ENCODE measurements at places on chromosomes 5 and 9. TPM values are rescaled to one million over a fixed set of nuclear protein-coding genes. Genes with fewer than 3 reads are reported as not detected.

- peak; percentile 56 for DNase-seq
- no peaks in the 10 kb centered on the region for H3K27me3 ChIP-seq
- H3K27ac ChIP-seq, result no peak overlapping the region
- peaks cover 13% of the 10 kb centered on the region for H3K36me3 ChIP-seq
- H3K4me3 ChIP-seq, result peak overlapping the region; percentile 34
- H3K4me1 ChIP-seq, result peaks cover 21% of the 10 kb centered on the region
These were observed 12.8 kb downstream of the FGFR4 start for GRCh38 chr5:177099422-177100093.

DNA sequence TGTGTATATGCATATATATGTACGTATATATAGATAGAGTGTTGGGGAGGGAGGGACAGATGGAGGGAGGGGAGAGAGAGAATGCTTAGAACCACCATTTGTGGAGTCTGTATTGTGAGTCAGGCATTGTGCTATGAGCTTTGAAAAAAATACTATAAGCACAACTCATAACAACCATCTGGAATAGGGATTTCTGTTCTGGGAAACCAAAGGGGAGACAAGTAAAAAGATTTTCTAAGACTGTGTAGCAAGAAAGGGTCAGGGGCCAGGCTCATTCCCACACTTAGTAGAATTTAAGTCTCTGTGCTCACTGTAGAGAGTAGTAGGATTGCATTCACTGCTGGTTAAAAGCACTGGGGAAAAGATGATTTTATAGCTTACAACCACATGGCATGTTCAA is 202.3 kb upstream of the SGCD start:
- H3K4me1 ChIP-seq, result no peaks in the 10 kb centered on the region
- H3K27ac ChIP-seq, result no peak overlapping the region
- no peaks in the 10 kb centered on the region for H3K36me3 ChIP-seq
- no peak for DNase-seq

GRCh38 chr5:82283893-82284292 is 5.7 kb upstream of the RPS23 start:
- DNase-seq, result no peak
- peaks cover 7% of the 10 kb centered on the region for H3K4me1 ChIP-seq
- H3K4me3 ChIP-seq, result no peak overlapping the region
- H3K27ac ChIP-seq, result no peak overlapping the region

DNA sequence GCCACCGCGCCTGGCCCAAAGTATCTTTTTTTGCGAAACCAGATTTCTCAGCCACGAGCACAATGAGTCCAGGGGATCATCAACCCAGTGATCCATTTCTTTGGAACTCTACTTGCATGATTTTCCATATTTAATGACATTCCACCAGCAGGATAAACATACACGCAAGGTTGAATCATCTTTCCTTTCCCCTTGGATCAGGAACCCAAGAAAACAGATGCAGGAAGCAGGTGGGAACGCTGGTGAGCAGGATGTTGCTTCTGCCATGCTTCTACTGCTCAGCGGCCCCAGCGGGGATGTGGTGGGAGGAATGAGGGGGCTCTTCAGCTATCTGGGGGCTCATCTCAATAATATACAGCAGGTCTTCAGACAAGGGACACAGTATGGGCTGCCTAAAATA is 118.2 kb downstream of the SEC61B start:
- H3K27ac ChIP-seq, result no peak overlapping the region
- H3K27me3 ChIP-seq, result no peaks in the 10 kb centered on the region
- no peak overlapping the region for H3K4me3 ChIP-seq
- no peaks in the 10 kb centered on the region for H3K36me3 ChIP-seq
- no peak for DNase-seq
- H3K4me1 ChIP-seq, result no peaks in the 10 kb centered on the region

DNA sequence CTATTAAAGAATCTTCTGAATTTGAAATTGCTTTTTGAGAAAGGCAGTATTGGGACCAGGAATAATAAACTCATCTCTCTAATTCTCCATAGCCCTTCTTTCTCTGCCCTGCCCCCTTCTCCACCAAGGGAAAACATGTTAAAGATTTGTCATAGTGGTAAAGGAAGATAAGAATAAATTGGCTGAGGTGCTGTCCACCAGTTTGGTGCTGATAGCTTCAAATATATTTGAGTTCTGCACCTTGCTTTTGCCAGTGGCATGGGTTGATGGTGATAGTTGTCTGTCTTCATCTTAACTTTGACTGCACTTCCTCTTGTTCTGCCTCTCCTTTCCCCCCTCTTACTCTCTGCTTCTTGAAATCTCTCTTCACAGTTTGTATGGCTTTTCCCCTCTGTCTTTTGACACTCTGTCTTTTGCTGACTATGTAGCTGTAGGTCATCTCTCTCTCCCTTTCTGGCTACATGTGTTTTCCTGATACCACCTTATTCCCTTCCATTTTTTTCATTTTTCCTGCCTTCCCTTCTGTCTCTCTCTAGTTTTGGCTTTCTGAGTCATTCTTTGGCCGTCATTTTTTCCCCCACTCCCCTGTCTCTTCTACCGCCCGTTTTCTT is 56.6 kb downstream of the NDUFS4 start:
- H3K27ac ChIP-seq, result no peak overlapping the region
- peaks cover 1% of the 10 kb centered on the region for H3K36me3 ChIP-seq
- no peak for DNase-seq
- no peak overlapping the region for H3K4me3 ChIP-seq
- peaks cover 30% of the 10 kb centered on the region for H3K4me1 ChIP-seq

PCDHGA5 gene
- 2.5 TPM for total RNA-seq

ADGRV1 gene
- 74.5 TPM for total RNA-seq

DNA sequence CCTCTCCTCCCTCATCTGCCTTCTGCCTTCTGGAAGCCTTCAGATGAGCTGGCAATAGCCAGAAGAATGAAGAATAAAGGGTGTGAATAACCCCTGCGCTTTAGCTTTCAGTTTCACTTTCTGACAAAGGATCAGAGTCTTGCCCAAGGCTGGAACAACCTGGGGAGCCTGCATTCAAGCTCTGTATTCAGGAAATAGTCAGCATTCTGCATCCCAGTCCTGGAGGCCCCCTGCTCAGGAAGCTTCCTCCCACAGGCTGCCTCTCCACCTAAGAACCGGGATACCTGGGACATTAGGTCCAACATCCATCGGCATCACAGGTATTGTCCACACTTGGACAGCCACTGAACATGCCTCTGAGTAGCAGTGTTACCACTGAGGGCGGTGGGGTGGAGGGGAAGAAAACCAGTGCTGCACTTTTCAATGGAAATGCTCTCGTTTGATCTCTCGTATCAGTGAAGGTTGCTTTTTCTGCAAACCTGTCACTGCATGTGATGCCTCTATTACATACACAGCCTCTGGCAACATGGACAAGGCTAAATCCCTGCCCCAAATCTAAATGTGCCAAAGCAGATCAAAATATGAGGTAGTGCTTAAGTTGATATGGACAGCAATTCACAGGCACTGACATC is 39.8 kb upstream of the ACO1 start:
- peak; percentile 63 for DNase-seq
- H3K4me1 ChIP-seq, result peaks cover 81% of the 10 kb centered on the region
- H3K27me3 ChIP-seq, result no peaks in the 10 kb centered on the region
- H3K27ac ChIP-seq, result peak overlapping the region; percentile 97
- no peaks in the 10 kb centered on the region for H3K36me3 ChIP-seq
- peak overlapping the region; percentile 39 for H3K4me3 ChIP-seq

DNA sequence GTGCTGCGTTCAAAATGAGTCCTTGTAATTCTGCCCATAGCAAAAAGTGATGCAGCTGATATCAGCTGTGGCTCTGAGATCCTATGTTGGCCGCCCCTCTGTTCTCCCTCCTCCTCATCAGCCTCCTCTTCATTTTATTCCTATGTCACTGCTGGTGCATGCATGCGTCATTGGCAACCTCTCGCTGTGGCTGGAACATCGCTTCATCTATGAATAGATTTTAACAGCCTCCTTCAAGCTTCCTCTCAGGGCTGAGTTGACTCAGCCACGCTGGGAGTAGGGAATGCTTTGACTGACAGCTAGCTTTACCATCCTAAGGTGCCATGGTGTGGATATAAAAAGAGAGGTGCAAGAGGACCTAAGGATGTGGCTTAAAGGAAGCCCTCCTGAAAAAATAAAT is 303.5 kb downstream of the PLK2 start:
- no peak for DNase-seq
- H3K27ac ChIP-seq, result no peak overlapping the region
- H3K4me3 ChIP-seq, result no peak overlapping the region
- H3K4me1 ChIP-seq, result peaks cover 5% of the 10 kb centered on the region
- H3K36me3 ChIP-seq, result 0 out of 2 replicates have a peak, but pooled peaks cover 3% of the 10 kb centered on the region

DNA sequence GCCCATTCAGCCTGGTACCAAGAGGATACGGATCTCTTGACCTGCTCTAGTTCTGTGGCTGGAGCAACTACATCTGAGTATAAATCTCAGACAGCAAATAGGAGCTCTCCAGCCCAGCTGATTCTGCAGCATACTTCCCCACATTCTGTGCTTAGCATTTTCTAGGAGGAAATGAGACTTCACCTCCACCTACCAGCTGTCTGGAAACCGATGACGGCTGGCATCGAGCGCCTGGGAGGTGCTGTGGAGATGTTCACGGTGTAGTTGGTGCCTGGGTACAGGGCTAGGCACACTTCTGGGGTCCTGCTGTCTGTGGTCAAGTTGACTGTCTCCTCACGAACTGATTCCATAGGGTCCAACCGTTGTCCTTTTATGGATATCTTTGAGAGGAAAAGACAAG is 63.6 kb downstream of the SUSD1 start:
- H3K4me3 ChIP-seq, result no peak overlapping the region
- H3K27me3 ChIP-seq, result no peaks in the 10 kb centered on the region
- no peak for DNase-seq
- peaks cover 3% of the 10 kb centered on the region for H3K4me1 ChIP-seq

BTNL3 gene
- total RNA-seq, result not detected

DELE1 gene
- 79.3 TPM for total RNA-seq

PCDHGB4 gene
- total RNA-seq, result 8.8 TPM

DNA sequence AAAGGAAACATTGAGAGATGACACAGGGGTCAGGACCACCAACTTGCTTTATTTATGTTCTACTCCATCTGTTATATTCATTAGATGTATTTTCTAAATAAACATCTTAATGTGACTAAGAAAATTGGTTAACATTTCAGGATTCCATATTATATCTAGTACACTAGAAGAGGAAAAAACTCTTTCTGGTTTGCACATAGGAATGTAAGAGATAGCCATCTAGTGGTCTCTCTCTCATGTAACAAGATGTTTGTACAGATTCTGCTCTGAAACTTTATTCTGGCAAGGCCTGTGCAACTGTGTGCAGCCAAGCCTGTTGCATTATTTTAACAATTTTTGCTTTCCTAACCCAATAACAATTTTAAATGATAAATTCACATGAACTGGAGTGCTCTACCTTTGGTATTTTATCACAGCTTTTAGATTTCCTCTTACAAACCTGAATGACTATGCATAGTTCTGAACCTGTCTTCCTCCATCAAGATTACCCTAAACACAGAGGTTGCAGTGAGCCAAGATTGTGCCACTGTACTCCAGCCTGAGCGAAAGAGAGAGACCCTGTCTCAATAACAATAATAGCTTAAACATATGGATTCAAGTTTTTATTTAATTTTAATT is 148.2 kb downstream of the GIN1 start:
- H3K36me3 ChIP-seq, result 0 out of 2 replicates have a peak, but pooled peaks cover 3% of the 10 kb centered on the region
- H3K27me3 ChIP-seq, result no peaks in the 10 kb centered on the region
- DNase-seq, result no peak

DNA sequence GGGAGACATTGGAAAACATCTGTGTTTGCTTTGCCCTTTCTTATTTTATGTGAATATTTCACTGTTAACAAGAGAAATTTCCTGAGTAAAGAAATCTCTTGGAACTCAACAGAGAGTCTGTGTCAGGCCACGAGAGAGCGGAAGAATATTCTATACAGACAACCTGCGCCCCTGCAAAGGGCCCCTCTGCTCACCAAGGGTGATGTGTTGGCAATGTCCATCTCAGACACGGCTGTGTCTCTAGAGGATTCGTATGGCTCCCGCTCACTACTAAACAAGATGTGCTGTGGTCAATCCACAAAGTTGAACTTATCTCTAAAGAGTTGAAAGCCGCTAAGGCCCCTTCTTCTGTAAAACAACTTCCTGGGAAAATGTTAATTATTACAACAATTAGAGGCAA is 241.0 kb upstream of the IRX1 start:
- DNase-seq, result no peak
- H3K36me3 ChIP-seq, result no peaks in the 10 kb centered on the region
- H3K4me1 ChIP-seq, result no peaks in the 10 kb centered on the region
- H3K27me3 ChIP-seq, result no peaks in the 10 kb centered on the region

GRCh38 chr9:132645711-132646110 is 24.1 kb downstream of the DDX31 start:
- H3K4me3 ChIP-seq, result no peak overlapping the region
- H3K27me3 ChIP-seq, result no peaks in the 10 kb centered on the region
- no peak overlapping the region for H3K27ac ChIP-seq
- peaks cover 78% of the 10 kb centered on the region for H3K36me3 ChIP-seq
- no peak for DNase-seq

GRCh38 chr9:134127616-134128015 is 8.3 kb upstream of the WDR5 start:
- H3K4me3 ChIP-seq, result no peak overlapping the region
- DNase-seq, result no peak
- H3K4me1 ChIP-seq, result peaks cover 17% of the 10 kb centered on the region
- no peaks in the 10 kb centered on the region for H3K36me3 ChIP-seq
- H3K27ac ChIP-seq, result no peak overlapping the region

DNA sequence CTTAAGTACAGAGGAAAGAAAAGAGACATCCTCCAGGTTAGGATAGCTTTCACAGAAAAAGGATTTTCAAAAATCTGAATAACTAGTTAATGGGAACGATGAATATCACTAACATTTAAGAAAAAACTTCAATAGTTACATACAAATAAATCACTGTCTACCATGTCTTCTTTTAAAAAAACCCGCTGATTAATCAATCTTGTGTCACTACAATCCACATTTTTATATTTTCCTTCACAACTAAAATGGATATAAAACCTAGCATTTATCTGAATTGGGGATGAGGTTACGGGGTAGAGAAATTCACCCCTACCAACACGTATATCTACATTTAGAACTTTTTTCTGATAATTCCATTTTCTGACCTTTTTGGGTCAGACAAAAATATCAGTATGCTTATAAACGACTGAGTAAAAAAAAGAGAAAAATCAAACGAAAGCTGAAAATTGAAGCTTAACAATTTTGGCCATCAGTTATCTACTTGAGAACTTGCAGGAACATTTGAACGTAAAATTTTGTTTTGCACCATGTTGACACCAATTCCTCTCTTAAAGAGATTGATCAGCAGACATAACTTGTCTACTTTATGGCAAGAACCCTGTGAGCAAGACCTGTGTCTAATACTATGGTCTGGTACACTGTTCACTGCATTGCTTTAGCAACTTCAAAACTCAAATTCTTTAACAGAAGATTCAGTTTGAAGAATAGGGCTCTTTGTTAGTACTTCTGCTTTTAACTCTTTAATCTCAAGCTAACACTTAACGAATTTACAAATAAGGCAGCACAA is 4.8 kb downstream of the NR3C1 start:
- no peaks in the 10 kb centered on the region for H3K36me3 ChIP-seq
- no peak for DNase-seq
- H3K4me1 ChIP-seq, result peaks cover 83% of the 10 kb centered on the region
